Renal cortical epithelial cell (primary cell): ENCODE measurements at places on chromosomes 2 and 18.

DNA sequence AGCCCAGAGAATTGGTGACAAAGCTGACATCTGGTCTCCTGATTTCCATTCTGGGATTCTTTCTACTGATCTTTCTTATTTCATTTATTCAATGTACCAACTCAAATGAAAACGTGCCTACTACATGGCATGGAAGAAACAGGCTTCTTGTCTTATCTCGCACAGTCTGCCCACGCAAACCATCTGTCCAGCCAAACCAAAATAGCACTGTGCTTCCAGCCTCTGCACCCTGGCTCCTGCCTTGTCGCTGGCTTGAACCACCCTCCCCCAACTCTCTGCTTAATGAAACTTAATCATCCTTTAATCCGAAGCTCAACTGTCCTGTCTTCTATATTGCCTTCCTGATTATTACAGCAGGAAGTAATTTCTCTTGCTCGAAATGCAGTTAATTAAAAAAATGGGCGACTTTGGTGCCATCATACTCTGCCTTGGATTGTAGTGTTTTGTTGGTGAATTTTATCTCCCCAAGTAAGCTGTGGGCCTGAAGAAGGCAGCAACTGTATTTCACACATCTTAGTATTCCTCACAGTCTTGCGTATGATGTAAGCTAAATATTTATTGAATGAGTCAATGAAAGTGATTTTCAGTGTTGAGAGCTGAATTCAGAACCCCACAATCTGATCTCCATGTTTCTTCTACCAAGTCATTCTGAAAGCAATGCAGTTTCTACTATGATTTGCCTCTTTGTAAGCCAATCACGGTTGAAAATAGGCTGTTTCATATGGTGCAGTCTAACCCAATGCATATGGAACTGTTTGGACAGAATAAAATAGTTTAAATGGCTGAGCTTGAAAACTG is 190.8 kb downstream of the TMEM247 start:
- peak; percentile 37 for DNase-seq

GRCh38 chr2:163207693-163208370 is 369.3 kb upstream of the KCNH7 start:
- peak; percentile 95 for DNase-seq

- DNase-seq = peak; percentile 97
Observed at GRCh38 chr2:176642074-176642473, 372.8 kb downstream of the MTX2 start.

DNA sequence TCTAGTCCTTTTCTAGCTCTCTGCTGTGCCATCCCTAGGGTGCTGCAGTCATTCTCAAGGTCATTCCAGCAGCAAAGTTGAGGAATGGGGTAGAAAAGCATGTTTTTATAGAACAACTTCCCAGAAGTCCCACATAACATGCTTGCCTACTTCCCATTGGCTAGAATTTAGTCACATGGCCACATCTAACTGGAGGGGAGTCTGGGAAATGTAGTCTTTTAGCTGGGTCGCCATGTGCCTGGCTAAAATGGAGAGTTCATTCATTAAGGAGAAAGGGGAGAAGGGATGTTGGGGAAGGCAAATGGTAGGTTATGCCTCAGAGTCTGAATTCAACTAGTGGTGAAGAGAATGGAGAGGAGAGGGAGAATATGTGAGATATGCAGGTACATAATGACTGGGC is 85.7 kb downstream of the SLC4A3 start:
- no peak for DNase-seq

DNA sequence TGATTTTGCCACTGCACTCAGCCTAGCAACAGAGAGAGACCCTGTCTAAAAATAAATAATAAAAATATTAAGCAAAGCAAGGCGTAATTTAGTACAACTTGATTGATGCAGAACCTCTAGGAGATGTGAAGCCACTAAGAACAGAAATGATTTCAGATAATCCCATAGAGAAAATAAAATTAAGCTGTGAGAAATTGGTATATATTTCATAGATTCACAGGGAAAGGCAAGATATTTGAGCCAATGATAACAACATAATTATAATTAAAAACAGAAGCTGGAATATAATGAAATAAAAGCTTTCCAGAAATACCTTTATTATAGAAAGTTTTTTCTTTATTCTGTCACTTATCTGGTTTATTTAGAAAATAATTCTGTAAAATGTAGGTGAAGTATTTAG is 88.9 kb upstream of the GULP1 start:
- no peak for DNase-seq

DNA sequence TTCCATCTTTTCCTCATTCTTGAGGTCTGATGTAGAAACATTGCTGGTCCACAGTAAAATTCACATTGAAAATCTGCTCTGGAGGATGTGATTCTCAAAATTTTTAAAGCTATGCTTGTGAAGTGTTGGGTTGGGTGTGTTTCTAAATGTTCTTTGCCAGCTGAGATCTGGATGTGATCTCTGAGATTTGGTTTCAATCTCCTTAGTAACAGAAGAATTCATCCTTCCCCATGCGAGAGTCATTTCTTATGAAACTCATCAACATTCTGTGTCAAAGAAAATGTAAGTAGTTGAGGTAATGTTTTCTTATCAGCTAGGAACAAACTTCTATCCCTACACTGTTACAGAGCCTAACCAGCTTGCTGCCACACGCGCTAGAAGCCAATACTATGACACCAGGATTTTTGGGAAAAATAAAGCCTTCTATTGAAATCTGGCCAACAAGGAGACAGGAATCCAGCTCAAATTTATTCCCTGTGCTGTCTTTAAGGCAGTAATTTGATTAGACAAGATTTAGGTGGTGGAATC is 134.9 kb downstream of the PTH2R start:
- no peak for DNase-seq

GRCh38 chr2:1541819-1542475 is 128.7 kb downstream of the TPO start:
- DNase-seq = no peak

- no peak for DNase-seq
Observed at GRCh38 chr2:20048488-20049448, 2.7 kb downstream of the LAPTM4A start.
